AG04449 (cell line): ENCODE measurements at places on chromosomes 5 and 9.
A peak's percentile ranks its signal among the peaks of the same experiment; 100 is the strongest.

- no peak for DNase-seq
These were observed 65.7 kb upstream of the TNFAIP8 start for GRCh38 chr5:119290161-119290569.

- no peak for DNase-seq
These were observed 341.9 kb downstream of the DIRAS2 start for GRCh38 chr9:90300611-90301276.

GRCh38 chr9:125659201-125659840 lies 47.7 kb downstream of the MAPKAP1 start:
- DNase-seq = no peak

GRCh38 chr9:104745852-104746251 lies 1.6 kb upstream of the NIPSNAP3A start:
- no peak for DNase-seq

- DNase-seq = peak; percentile 12
These were observed 129.3 kb downstream of the GRIA1 start for GRCh38 chr5:153619771-153620170.

GRCh38 chr5:105030153-105030552 lies 1467.6 kb upstream of the NUDT12 start:
- DNase-seq = no peak

DNA sequence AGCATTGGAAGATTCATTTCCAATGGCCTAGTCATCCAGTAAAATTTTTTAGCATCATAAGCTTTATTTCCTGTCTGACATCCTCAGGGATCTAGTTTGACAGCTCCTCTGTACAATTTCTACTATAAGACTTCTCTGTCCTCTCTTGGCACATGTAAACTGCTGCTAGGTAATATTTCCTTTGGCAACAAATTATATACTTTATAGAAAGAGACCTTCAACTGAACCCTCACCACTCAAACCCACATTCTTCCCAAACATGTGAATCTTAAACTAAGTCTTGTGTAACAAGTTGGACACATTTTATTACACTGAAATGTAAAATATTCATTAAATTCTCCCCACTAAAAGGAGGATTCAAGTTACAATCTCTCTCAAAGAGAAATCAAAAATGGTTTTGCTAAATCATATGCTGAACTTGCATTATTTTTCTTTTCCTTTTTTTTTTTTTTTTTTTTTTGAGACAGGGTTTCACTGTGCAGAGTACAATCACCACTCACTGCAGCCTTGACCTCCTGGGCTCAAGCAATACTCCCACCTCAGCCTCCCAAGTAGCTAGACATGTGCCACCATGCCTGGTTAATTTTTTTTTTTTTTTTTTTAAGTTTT lies 36.9 kb downstream of the SCAI start:
- peak; percentile 75 for DNase-seq

GRCh38 chr9:61665330-61665751 lies 475.5 kb downstream of the SPATA31A7 start:
- DNase-seq = no peak

- DNase-seq = no peak
These were observed 62.6 kb upstream of the ZNF354B start for GRCh38 chr5:178797101-178797521.

GRCh38 chr5:176888016-176888864 lies 10.9 kb downstream of the HK3 start:
- DNase-seq = no peak

GRCh38 chr5:151741678-151742423 lies 16.6 kb downstream of the ATOX1 start:
- no peak for DNase-seq

- no peak for DNase-seq
These were observed 25.4 kb upstream of the POMT1 start for GRCh38 chr9:131477367-131477766.

DNA sequence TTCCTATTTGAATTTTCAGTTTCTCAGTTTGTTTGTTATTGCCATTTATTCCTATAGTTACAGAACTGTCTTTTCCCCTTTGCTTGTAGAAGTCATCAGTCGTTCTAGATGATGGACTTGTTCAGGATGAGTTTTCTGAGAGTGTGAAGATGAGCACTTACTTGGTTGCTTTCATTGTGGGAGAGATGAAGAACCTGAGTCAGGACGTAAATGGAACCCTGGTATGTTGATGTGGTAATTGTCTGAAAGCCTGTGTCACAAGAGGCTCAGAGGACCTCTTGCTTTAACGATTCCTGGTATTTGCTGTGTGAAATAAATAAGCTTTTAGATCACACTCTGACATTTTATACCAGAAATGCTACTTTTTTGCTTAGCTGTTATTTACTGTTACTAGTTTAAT lies 50.6 kb downstream of the LNPEP start:
- DNase-seq = no peak

DNA sequence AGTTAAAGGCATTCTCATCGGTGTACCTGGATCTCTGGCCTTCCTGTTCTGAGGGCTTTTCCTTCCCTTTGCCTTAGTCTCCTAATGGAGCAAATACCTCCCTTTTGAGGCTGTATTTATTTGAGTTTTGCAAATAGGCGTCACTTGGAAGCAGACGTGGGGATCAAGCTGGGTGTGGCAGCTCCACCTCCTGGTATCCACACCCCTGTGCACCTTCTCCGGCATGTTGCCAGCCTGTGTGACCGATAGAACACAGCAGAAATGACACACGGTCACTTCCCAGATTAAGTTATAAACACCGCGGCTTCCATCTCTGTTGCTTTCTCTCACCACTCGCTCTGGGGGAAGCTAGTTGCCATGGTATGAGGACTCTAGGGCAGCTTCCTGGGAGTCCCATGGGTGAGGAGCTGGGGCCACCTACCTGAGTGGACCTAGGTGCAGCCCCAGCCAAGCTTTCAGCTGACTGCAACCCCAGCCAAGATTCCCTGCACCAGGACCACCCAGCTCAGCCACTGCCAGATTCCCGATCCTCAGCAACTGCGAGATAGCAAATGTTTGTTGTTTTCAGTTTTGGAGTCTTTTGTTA lies 214.4 kb upstream of the MVB12B start:
- no peak for DNase-seq

DNA sequence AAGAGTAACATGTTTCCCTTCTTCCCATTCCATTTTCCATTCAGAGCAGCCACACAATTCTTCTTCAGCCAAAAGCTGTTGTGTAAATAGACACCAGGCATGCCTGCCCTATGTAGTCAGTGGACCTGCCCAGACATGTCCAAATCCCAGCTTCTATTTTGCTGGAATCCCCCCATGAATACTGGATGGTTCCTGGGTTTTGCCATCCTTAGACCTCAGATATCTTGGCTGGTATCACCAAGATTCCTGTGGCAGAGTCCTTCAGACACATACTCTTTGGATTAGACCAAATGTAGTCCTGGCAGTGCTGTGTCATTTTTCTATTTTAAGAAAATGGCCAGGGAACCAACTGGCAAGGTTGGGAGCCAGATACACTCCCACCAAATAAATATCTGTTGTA lies 10.3 kb downstream of the FST start:
- peak; percentile 96 for DNase-seq

DNA sequence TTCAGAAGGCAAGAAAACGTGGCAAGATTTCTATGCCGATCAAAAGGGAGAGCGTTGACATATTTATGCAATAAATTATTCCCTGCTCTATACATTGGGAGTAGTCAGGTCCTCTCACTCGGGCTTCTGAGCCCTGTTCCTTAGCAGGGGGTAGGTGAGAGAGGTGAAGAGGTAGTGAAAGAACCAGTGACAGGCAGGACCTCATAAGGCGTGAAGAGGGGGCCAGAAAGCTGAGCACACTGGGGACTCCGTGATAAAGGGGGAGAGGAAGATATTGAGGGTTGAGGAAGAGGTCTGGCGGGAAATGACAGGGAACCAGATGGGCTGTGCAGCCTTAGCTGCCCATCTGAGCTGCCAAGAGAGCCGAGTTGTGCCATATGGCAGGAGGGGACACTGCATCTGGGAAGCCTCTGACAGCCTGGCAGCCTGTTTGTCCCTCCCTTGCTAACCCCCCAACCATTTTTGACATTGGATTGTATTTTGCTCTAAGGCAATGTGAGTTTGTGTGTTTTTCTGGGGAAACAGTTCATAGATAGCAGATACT lies 782 bp upstream of the CDC20B start:
- DNase-seq = no peak

- DNase-seq = no peak
These were observed 387.4 kb downstream of the CETN3 start for GRCh38 chr5:90022002-90022710.

DNA sequence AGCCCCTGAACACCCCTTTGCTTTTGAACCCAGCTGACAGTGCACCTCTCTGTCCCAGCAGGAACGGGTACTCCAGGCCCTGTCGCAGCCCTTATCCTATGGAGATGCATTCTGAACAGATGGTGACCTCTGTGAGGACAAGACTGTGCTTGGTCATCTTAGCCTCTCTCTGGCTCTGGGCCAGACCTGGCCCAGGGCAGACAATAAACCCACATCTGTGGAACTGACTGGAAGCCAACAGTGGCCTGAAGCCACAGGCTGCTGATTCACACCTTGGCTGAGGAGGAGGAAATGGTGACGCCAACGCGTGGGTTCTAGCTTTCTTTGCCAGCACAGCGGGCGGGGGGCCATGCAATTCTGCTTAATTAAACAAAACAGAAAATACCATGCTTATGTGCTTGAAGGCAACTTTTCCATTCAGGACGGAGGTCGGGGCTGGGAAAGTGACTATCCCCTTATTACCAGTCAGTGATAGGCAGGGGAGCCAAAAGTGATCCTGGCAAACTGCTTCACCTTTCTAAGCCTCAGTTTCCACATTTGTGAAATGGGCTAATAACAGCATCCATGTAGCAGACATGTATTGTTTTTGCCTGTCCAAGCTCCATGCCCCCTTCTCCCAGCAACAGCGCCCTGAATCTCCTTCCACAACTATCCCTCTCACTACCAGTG lies 10.8 kb downstream of the SH3PXD2B start:
- peak; percentile 74 for DNase-seq

GRCh38 chr5:84215521-84215920 lies 169.2 kb downstream of the EDIL3 start:
- DNase-seq = no peak

- DNase-seq = no peak
These were observed 17.5 kb downstream of the CAPSL start for GRCh38 chr5:35920890-35921289.

GRCh38 chr5:88761269-88761850 lies 121.6 kb downstream of the MEF2C start:
- DNase-seq = no peak

DNA sequence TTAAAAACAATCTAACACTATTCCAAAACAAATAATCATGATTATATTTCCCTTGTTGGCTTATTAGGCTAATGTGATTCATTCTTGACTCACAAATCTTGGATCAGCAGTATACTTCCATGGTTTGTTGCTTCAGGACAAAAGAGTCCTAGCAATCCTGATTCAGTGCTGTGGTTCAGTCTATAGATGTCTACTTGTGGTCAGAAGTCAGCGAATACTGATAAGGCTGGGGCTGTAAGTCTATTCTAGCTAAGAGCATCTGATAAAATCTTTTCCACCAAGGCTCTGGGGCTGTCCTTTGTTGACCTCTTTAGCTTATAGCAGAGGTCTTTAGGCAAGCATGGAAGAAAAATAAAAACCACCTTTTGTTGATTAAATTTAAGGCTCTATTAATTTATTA lies 4.4 kb upstream of the SMIM3 start:
- peak; percentile 65 for DNase-seq

DNA sequence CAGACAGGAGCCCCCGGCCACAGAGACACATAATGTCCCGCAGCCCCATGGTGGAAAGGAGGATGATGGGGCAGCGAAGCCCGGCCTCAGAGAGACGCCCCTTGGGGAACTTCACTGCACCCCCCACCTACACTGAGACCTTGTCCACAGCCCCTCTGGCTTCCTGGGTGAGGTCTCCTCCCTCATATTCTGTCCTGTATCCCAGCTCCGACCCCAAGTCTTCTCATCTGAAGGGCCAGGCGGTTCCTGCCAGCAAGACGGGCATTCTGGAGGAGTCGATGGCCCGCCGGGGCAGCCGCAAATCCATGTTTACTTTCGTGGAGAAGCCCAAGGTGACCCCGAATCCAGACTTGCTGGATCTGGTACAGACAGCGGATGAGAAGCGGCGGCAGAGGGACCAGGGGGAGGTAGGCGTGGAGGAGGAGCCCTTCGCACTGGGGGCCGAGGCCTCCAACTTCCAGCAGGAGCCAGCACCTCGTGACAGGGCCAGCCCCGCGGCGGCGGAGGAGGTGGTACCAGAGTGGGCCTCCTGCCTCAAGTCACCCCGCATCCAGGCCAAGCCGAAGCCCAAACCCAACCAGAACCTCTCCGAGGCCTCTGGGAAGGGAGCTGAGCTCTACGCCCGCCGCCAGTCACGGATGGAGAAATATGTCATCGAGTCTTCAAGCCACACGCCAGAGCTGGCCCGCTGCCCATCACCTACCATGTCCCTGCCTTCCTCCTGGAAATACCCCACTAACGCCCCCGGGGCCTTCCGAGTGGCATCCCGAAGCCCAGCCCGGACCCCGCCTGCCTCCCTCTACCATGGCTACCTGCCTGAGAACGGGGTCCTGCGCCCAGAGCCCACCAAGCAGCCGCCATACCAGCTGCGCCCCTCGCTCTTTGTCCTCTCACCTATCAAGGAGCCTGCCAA lies 8.9 kb downstream of the SYNPO start:
- no peak for DNase-seq

DNA sequence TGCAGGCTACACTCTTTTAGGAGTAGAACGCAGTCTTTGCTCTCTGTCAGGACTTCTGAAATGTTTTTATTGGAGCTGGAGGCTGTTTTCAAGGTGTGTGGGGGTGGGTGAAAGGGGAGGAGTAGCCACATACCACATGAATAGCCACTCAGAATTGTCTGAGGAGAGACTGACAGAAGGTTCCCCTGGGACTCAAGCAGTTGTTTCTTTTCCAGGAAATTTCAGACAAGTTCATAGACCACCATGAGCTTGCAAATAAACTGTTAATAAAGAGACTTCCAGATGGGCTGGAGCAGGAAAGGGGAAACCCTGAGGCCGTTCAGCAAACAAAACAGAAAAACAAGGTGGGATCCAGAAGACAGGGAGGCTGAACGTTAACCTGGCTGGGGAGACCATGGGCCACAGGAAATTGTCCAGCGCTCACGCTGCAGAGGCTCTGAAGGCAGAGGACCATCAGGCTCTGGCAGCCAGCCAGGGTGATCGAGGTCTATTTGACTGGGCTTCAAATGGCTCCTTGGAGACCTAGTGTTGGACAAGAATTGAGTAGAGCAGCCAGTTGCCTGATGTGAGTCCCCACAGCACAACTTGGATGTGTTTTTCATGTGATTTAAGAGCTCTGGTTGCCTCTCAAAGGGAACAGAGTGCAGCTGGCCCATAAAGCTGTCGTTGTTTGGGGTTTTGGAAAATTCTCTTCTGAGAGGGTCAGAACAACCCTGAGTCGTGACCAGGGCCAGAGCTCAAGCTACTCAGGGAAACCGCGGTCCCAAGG lies 159.2 kb upstream of the RAI14 start:
- no peak for DNase-seq
